Progenitor cell of endocrine pancreas (in vitro differentiated cells): ENCODE measurements at places on chromosomes 2 and 18. TPM values are rescaled to one million over a fixed set of nuclear protein-coding genes. Genes with fewer than 3 reads are reported as not detected.

DNA sequence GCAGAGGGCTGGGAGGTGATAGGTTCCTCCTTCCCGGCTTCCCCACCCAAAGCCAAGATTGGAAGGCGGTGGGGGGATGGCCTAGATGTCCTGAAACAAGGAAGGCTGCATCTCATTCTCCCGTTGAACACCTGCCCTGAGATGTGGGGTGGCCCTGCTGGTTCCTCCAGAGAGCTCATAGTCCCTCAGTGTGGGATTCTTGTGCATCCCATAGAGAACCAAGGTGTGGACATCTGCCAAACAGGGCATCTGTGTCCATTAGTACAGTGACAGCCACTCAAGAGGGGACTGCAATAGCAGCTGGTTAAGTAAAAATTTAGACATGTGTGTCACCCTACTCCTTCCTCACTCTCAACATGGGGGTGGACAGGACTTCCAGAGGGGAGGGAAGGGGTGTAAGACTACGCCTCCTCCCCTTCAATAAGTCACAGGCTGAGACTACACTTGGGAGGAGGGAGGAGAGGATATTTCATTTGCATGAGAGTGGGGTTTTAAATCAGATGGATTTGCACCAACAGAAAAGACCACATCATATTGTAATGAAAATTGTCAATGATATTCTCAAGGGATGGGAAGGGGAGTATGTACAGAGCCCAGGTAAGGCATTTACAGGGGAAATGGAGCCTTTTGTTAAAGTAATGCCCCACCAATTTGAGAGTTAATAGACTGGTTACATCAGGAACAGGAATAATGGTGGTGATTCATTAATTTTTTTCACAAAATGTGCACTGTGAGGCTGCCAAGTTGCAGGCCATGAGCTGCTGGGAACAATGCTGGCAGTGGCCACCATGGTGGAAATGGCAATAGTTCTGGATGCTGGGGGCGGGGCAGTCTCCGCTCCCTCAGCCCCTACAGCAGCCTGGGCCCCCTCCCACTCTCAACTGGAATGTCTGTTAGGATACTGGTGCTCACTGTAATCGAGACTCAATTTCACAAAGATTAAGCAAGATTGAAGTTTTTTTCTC, 80.6 kb downstream of the TEX51 start:
- no peak overlapping the region for H3K4me3 ChIP-seq
- H3K27me3 ChIP-seq = peaks cover 3% of the 10 kb centered on the region
- H3K4me1 ChIP-seq = no peaks in the 10 kb centered on the region
- no peak for DNase-seq
- H3K27ac ChIP-seq = no peak overlapping the region

- H3K4me1 ChIP-seq = peaks cover 18% of the 10 kb centered on the region
- no peaks in the 10 kb centered on the region for H3K27me3 ChIP-seq
- peak overlapping the region; percentile 81 for H3K27ac ChIP-seq
- H3K36me3 ChIP-seq = peaks cover 8% of the 10 kb centered on the region
Observed at GRCh38 chr2:108560241-108560811, 26.1 kb downstream of the LIMS1 start.

- H3K36me3 ChIP-seq = peaks cover 16% of the 10 kb centered on the region
- H3K4me3 ChIP-seq = no peak overlapping the region
- no peaks in the 10 kb centered on the region for H3K27me3 ChIP-seq
- no peak for DNase-seq
- H3K4me1 ChIP-seq = peaks cover 4% of the 10 kb centered on the region
Observed at GRCh38 chr2:100404411-100404810, 13.1 kb downstream of the CHST10 start.

DNA sequence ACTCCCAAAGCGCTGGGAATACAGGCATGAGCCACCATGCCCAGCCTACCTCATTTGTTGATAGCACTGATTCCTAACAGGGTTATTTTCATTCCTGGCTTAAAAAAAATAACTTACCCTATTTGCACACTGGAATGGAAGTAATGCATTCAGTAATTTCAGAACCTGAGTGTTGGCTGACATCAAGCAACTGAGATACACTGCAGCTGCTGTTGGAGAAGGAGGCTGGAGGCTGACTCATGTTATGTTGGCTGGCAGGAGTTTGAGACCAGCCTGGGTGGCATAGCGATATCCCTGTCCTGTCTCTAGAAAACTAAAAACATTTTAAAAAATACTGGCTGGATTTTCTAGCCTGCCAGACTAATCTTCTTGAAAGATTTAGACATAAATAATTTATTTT, 385.1 kb upstream of the MEX3C start:
- DNase-seq = no peak
- H3K36me3 ChIP-seq = no peaks in the 10 kb centered on the region
- no peaks in the 10 kb centered on the region for H3K4me1 ChIP-seq
- H3K4me3 ChIP-seq = no peak overlapping the region
- peaks cover 5% of the 10 kb centered on the region for H3K27me3 ChIP-seq

DNA sequence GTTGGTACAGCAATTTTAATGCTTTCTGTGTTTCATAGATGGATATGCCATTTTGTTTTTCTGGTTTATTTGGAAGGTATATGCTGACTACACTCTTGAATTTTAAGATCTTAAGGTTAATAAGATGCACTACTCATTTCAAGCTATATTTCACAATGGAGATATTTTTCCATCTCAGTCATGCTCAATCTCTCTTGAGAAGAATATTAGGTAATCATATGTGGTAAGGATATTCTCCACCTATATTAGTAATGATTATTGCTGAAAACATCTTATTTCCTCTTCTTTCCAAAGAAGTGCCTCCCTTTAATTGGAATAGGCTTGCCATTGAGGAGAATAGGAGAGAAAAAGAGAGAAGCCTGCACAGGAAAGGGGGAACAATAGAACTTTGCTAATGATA, 40.1 kb downstream of the EPB41L3 start:
- DNase-seq = no peak
- H3K36me3 ChIP-seq = no peaks in the 10 kb centered on the region

GRCh38 chr2:221485503-221485870, 86.6 kb downstream of the EPHA4 start:
- H3K27ac ChIP-seq = no peak overlapping the region
- no peak overlapping the region for H3K4me3 ChIP-seq
- no peak for DNase-seq
- H3K4me1 ChIP-seq = peaks cover 1% of the 10 kb centered on the region
- H3K36me3 ChIP-seq = peaks cover 8% of the 10 kb centered on the region

Gene GREB1L
- 8.6 and 11.0 TPM in 2 replicates for total RNA-seq

Gene CYS1
- total RNA-seq = 2.3 and 2.5 TPM in 2 replicates

Gene LIMS2
- total RNA-seq = 6.1 and 6.2 TPM in 2 replicates

Gene EHD3
- 7.0 and 7.3 TPM in 2 replicates for total RNA-seq
